Epithelial cell of prostate (primary cell): ENCODE measurements at places on chromosomes 16 and 17.

GRCh38 chr16:24075931-24076716 lies 180.0 kb upstream of the CACNG3 start:
- DNase-seq = peak; percentile 3

DNA sequence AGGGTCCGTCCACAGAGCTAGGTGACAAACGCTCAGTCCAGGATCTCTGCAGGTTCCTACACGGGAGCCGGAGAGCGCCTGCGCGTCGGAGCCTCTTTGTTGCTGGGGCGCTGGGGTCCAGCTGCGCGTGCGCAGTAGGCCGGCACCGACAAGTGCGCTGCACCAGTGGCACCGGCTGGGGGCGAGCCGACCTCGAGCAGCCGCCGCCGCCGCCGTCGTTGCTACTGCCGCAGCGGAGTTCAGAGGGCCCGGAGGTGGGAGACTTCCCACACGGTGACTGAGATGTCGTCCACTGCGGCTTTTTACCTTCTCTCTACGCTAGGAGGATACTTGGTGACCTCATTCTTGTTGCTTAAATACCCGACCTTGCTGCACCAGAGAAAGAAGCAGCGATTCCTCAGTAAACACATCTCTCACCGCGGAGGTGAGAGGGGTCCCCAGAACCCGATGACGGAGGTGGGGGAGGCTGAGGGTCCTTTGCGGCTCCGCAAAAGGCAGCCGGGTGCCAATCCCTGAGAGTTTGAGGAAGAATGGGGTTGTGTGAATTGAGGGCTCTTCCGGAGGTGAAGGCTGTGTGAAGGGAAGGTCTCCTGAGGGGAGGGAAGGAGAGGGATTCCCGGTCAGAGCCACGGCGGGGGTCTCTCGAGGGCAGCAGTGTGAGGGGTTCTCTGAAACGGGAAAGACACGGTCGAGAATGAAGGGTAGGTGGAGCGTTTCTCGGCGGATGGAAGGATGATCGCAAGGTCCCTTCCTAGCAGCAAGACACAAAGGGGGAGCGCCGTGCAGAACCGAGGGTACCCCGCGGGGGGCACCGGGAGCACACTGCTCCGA lies at the start of gene GDPD1:
Gene GDPD1 (plus strand): TSS at position 184 of the 831 bp plus-strand sequence. CDS start 99 bp downstream, at position 283.
- DNase-seq = peak; percentile 50

GRCh38 chr17:50396261-50397110 lies 837 bp downstream of the LRRC59 start:
- DNase-seq = no peak

DNA sequence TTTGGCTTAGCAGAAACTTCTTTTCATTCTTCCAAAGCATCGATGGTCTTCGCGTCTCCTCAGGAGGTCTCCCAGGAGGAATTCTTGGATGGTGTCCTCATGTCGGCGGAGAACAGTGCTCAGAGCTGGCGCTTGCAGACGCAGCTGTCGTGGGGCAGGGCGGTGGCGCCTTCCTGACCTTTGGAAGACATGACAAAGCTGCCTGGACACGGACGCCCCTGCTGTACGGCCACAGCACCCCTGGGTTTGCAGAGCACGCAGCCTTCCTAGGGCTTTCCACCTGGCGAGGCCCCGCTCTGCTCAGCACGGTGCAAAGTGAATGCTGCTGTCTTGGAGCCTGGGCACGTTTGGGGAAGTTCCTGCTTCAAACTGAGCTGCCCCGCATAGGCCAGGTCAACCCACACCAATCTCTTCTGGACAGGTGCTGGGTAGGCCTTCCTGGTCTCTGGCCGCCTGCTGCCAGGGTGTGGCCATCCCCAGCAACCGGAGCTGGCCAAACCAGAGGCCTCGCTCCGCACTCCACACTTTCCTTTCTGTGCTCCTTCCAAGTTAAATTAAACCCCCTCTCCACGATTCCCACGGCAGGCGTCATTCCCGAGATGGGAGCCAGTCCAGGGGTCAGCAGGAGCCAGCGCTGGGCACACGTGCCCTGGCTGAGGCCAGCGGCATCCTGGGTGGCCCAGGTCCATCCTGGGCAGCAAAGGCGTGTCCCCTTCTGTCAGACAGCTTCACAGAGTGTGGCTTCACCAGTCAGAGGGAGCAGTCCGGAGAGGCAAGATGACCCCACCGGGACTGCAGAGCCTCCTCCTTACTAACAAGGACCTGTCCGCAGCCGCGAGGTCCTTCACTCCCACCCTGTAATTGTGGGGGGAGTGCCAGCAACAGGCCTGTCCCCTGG lies 15.0 kb upstream of the KREMEN2 start:
- no peak for DNase-seq

DNA sequence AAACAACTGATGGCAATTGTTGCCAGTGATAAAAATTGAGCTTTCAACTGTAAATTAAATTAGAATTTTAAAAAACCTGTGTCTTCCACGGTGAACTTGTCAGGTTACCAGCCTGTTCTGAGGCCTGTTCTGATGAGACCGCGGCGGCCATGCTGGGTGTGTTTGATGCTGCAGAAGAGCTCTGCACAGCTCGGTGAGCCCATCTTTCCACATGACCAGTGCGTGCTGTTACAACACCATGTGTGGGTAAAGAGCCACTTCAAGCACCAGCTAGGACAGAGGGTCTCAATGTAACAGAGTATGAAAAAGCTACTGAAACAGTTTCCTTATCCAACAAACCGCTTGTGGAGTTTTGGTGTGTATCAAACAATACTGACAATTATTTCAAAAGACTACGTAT lies 48.5 kb downstream of the RPTOR start:
- no peak for DNase-seq

- DNase-seq = peak; percentile 37
Observed at GRCh38 chr17:33438139-33438538, 145.0 kb upstream of the ASIC2 start.

- DNase-seq = no peak
Observed at GRCh38 chr17:82236142-82236971, 7.5 kb downstream of the SLC16A3 start.

- no peak for DNase-seq
Observed at GRCh38 chr16:20740007-20740883, 1.4 kb downstream of the THUMPD1 start.

GRCh38 chr17:61414936-61415251 lies 15.3 kb downstream of the TBX2 start:
- no peak for DNase-seq

DNA sequence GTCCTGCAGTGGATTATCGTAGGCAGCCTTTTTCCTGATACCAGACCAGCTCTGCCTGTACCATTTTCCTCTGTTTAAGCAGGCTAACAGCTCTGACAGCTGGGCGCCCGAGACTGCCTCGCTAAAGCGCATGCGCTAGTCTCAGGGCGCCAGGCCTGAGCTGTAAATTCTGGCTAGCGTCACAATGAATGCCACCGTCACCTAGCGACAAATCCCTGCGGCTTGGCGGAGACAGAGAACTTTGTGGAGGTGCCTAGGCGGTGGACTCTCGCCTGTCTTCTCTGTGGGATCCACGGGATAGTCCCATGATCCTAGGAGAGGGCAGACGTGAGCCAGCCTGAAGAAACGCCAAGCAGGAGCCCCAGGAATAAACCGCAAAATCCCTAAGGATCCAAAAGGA lies 573.9 kb downstream of the KCNJ18 start:
- DNase-seq = no peak

- no peak for DNase-seq
Observed at GRCh38 chr17:81687770-81688541, 4.1 kb downstream of the HGS start.
